Stimulated activated CD8-positive, alpha-beta memory T cell treated with anti-CD3 and anti-CD28 coated beads, Interleukin-7, amount 100 ng/mL, for 48 hours (primary cell): ENCODE measurements at places on chromosomes 4 and X.

DNA sequence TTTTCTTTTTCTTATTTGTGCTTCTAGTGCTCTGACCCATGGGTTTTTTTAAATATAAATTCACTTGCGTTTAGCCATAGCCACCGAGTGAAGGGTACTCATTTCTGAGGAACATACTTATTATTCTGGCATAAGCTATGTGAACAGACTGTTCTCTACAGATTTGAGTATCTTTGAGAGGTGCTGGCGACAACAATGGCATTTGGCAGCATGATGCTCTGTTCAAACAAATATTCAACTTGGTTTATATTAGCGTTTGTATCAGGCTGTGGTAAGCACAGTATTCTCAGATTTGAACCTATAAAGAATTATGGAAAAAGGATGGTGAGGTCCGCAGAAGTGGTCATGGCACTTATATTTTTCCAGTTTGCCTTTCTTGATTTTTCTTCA lies 108.7 kb upstream of the LIMCH1 start:
- DNase-seq = no peak

- peak; percentile 64 for DNase-seq
Measured at GRCh38 chrX:12950851-12951594, 23.9 kb upstream of the TMSB4X start.

DNA sequence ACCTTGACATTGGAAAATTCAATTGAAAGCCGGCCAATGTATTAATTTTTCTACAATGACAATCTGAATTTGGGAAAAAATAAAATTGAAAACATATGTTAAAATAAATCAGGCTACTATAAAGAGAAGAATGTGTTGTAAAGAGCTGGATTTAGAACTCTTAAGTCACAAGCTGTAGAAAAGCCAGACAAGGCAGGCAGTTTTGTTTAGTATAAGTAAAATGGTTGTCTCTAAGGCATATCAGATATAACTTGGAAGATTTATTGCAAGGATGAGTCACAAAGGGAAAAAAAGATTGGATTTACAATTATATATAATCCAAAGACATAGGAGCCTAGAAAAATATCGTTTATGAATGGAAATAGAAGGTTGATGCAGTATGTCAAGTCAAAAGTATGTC lies 549.1 kb upstream of the EPHA5 start:
- no peak for DNase-seq

- no peak for DNase-seq
Measured at GRCh38 chrX:37603938-37604409, 32.5 kb downstream of the LANCL3 start.

DNA sequence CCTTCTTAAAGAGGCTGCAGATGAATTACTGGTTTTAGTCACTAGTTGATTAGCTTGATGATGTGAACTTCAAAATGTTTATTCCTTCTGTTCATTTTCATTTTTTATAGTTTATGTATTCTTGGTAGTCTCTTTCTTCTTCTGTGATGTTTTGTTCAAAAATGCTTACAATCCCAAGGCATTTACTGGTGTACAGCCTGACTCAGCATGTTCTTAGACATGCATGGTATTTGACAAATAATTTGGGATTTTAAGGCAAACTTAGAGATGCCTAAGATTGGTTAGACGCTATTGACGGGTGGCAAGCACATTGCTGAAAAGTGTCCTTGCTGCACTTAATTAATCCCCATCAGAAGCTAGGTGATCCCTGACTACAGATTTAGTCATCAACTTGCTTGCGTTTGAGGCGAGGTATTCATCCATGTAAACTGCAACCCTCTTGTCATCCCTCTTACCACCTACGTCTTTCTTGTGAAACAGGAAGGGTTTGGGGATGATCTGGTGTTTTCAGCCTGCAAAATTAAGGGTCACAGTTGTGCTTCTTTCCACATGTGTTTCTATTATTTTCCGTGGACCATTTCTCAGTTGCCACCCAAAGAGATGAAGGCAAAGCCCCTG lies 331.8 kb downstream of the DKK2 start:
- no peak for DNase-seq

- DNase-seq = no peak
Measured at GRCh38 chr4:168634276-168634802, 137.5 kb downstream of the PALLD start.

DNA sequence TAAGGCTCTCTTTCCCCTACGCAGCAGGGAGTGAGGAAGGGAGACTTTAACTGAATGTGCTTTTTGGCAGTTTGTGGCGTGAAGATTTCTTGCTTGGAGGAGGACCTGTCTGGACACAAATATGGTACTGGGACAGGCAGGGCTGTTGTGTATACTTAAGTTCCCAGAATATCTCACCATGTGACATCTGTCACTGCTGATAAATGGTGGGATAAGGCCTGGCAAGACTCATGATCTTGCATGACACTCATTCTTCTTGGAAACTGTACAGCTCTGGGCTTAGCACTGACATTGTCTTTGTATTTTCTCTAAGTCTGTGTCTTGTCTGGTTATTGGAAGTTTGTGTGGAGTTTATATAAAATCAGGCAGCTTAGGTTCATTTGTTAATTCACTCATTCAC lies 93.1 kb downstream of the STK32B start:
- DNase-seq = no peak

GRCh38 chrX:487836-488235 lies 101.1 kb upstream of the PPP2R3B start:
- DNase-seq = no peak

GRCh38 chrX:18457000-18457399 lies 31.6 kb downstream of the CDKL5 start:
- DNase-seq = no peak

DNA sequence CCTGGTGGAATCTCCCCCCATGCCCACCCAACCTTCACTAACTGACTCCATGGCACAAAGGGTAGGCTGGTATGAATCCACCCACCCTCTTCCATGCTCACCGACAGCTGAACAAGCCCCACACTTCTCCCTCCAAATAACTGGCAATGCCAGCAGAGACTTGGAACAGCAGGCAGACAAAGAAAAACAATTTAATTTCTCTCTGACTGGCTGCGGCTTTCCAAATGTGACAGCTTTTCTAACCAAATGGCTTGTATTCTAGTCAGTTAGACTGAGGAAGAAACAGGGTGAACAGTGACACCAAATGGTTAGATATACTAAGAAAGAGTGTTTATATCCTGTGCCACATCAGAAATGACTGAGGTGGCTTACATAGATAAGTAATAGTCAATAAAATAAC lies 199.3 kb upstream of the ADAMTS3 start:
- DNase-seq = no peak

DNA sequence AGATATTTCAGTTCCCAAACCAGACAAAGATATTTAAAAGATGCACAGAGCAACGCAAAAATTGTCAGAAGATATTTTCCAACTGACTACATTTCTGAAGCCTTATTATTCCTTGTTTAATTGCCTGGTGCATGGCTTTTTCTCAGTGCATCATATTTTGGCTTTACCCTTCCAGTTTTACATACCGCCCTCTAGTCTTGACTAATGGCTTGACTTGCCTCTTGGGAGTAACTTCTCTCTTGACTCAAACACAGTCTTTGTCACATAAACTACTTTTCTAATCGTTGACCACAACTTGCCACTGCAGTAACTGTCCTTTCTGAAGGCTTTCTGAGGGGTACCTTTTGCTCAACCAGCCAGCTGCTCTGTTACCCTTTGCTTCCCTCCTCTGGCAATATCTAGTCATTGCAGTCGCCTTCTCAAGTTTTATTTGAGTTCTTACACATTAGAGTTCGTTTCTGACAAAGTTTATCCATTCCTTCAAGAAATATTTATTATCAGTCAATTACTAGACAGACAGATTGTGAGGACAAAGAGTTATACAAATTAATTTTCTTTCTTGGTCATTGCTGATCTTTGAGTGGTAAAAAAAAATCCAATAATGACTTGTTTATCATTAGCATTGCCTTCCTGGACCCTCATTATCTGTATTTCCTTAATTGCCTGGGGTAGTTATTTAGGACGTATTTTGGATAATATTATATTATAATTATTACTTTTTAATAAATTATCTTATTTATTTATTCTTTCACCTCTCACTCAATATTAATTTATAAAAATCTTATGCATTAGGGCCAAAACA lies 506.9 kb upstream of the PCDH10 start:
- no peak for DNase-seq

- no peak for DNase-seq
Measured at GRCh38 chr4:158020176-158020575, 152.6 kb downstream of the GASK1B start.

- no peak for DNase-seq
Measured at GRCh38 chr4:89221167-89221867, 86.3 kb downstream of the GPRIN3 start.

- no peak for DNase-seq
Measured at GRCh38 chr4:73674451-73674919, 54.2 kb upstream of the RASSF6 start.

GRCh38 chr4:101787701-101788316 lies 2.7 kb upstream of the BANK1 start:
- no peak for DNase-seq
